CD4-positive, alpha-beta T cell (primary cell): ENCODE measurements at places on chromosomes 7 and 10. TPM values are rescaled to one million over a fixed set of nuclear protein-coding genes. Genes with fewer than 3 reads are reported as not detected.

The LFNG gene
- 96.7 TPM for total RNA-seq

The EGFR gene
- total RNA-seq = not detected

The SLF2 gene
- total RNA-seq = 11.1 TPM

The BTBD16 gene
- not detected for total RNA-seq

The METTL27 gene
- 2.1 TPM for total RNA-seq

The EMX2 gene
- total RNA-seq = not detected

The TCERG1L gene
- not detected for total RNA-seq

The TMEM236 gene
- 0.05 TPM for total RNA-seq

The CFAP69 gene
- not detected for total RNA-seq

The CCDC3 gene
- total RNA-seq = not detected

The CYP2C9 gene
- total RNA-seq = not detected

The OR6V1 gene
- not detected for total RNA-seq

The VGF gene
- total RNA-seq = not detected

The PPP1R9A gene
- total RNA-seq = not detected

The STAG3 gene
- 5.5 TPM for total RNA-seq

The PAX4 gene
- total RNA-seq = not detected

The ZNF655 gene
- total RNA-seq = 146 TPM

The TAS2R4 gene
- total RNA-seq = 0.17 TPM

The HGF gene
- total RNA-seq = not detected

The LRMDA gene
- total RNA-seq = not detected

The IKZF1 gene
- total RNA-seq = 300 TPM

The TMEM273 gene
- total RNA-seq = 1.8 TPM

The C10orf105 gene
- total RNA-seq = 0.36 TPM

The STEAP4 gene
- not detected for total RNA-seq

The MYH16 gene
- total RNA-seq = not detected

The ALDH18A1 gene
- total RNA-seq = 9.6 TPM

The HDAC9 gene
- 1.2 TPM for total RNA-seq

The IDI1 gene
- 250 TPM for total RNA-seq

The GIMAP5 gene
- total RNA-seq = 35.2 TPM

The TEX36 gene
- not detected for total RNA-seq

The GOT1 gene
- 3.5 TPM for total RNA-seq

The RBP4 gene
- total RNA-seq = not detected

The FANK1 gene
- 0.25 TPM for total RNA-seq

The SFXN2 gene
- 6.4 TPM for total RNA-seq

The SLC18A3 gene
- not detected for total RNA-seq

The DPP6 gene
- total RNA-seq = not detected

The ACTR1A gene
- total RNA-seq = 43.3 TPM

The VSTM2A gene
- total RNA-seq = not detected
